ENCODE measurements at places on chromosomes 2 and 18.

GRCh38 chr2:145623136-145623535 lies 1103.2 kb upstream of the ZEB2 start:
- no peak for DNase-seq

DNA sequence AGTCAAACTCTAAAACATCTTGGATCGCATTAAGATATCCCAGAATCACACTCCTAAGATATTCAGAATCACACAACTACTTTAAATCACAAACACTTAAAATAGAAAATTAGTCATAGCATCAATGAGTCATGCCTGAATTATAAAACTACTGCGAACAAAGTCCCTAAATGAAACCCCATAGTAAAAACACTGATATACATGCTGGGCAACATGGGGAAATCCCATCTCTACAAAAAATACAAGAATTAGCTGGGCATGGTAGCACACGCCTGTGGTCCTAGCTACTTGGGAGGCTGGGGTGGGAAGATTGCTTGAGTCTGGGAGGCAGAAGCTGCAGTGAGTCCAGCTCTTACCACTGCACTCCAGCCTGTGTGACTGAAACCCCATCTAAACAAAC lies 101.7 kb downstream of the COBLL1 start:
- DNase-seq = no peak

DNA sequence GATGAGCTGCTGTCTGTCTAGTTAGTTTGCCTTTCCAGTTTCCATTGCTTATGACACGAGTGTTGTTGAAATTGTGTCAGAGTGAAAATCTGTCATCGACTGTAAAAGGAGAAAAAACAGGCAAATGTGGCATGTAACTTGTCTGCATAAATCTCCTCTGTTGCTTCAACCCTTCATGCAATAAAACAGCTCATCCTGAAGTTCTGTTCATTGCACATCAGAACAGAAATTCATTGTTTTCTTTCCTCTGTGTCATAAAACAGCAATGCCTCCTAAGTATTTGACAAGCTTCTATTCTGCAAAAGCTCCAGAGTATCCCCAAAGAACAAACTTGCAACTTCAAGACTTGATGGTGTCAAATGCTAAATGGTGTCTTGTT lies 432.1 kb downstream of the MEIS1 start:
- DNase-seq = no peak

DNA sequence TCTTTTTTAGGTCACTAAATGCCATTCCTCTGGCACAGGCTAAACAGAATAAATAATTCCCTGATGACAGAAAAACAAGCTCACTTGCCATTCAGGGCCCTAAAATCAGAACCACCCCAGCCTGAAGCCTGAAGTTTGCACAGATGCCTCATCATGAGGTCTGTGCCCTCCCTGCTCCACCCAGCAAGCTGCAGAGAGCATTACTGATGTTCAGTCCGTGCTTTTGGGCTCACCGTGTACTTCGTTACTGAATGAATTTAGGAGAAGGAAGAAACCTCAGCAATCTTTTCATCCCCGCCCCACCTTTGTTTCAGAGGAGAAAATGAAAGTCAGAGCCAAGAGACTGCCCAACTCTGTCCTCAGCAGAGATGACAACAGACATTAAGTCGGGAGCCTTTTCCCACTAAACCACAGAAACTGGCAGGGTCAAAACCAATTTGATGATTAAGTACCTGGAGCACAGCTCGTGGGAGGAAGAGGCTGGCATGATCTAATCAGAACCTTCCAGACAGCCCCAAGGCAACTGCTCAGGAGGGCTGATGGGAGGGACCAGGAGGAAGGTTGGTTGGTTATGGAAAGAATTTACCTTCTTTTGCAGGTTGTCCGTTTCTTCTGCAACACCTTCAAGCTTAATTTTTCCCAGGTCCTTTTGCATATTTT lies 122.7 kb downstream of the LAMA1 start:
- no peak for DNase-seq

- DNase-seq = no peak
Observed at GRCh38 chr2:1055014-1055595, 104.5 kb downstream of the SNTG2 start.

DNA sequence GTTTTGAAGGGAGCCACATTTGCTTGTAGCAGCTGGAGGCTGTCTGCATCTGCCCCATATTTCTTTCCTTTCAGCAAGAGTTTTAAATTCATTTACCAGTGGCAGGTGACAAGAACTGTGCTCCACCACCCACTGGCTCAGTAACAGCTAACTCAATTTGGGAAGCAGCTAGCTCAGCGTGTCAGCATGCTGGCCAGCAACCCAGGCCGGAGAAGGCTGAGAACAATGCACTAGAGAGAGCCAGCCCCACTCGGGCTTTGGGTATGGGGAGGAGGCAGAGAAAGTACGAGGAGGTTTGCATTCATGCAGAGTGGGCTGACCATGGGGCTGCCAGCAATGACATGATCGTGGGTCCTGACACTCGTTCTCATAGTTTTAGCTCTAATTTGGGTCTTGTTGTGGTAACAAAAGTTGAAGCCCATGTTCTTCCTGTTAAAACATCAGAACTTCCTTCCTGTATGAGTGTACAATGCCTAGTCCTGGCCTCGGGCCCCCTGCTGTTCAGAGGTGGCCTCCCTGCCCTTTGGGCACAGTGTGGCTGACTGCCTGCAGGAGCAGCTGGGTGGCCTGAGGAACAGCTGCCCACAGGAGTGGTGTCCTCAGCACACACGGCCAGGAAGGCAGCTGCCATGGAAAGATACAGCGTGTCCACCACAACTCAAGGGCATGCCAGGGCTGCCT lies 23.0 kb downstream of the CDC42EP3 start:
- DNase-seq = no peak

DNA sequence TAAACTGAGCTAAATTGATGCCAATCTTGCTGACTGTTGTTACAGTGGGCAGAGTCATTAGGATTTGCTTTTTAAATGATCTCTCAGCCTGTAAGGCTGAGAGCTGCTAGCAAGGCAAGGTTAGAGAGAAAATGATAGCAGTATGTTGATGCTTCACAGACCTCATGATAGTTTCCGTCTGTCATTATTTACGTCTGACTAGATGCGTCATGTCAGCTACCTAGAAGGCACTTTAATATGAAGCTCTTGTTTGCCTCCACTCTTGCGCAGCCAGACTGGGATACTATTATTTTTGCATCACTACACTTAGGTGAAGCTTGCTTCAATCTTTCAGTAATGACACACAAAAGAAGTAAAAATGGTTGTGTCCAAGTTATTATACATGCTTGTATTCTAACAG lies 313.8 kb downstream of the LNPK start:
- DNase-seq = no peak

DNA sequence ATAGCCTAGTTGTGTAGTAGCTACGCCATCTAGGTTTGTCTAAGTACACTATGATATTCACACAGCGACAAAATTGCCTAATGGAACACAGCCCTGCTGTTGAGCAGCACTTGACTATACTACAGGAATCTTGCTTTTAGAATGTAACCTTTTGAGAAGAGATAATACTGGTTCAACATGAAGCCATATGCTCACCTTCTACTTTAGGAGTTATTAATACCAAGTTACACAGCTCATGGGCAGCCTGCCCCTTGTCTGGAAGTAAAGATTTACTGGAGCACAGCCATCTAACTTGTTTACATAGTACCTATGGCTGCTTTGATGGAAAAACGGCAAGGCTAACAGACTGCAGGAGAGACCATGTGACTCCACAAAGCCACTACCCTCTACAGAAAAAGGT lies 174.8 kb downstream of the DYM start:
- no peak for DNase-seq

DNA sequence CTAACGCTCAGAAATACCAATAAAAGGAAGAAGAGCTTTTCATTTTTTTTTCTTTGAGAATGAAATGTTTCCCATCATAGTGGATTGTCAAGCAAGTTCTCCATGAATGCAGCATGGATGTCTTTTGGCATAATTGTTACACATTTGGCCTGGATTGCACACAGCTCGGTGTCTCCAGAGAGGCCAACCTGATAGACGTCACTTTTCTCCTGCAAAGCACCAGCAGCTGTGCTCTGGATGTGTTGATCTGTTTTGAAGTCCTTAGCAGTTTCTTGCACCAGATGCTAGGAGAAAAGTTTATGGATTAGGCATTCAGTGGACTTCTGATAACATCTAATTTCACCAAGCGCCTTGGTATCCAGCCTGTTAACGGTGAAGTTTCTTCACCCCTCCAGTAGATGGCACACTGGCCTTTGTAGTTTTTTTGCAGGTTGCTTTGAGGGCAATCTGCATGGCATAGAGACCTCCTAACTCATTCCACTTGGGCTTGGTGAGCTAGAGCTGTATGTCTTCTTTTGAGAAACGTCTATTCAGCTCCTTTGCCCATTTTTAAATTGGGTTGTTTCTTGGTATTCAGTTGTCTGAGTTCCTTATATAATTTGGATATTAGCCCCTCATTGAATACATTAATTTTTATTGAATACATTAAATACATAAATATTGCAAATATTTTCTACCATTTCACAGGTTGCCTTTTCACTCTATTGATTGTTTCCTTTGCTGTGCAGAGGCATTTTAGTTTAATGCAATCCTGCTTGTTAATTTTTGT lies 59.7 kb downstream of the PTH2R start:
- DNase-seq = no peak

DNA sequence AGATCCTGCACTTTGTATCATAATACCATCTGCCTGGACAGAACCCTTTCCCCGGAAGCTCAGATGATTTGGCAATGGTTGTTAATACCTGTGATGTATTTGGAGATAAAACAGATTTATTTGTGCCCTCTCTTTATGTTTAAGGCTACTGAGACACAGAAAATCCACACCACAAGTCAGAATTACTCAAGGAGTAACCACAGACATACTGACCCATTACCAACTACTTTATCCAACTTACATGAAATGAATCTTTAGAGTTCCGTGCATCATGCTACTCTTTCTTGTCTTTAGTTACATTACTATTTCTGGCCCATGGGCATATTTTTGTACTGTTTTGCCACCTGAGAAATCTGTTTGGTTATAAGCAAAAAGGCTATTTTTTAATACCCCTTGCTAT lies 384.0 kb downstream of the STK39 start:
- no peak for DNase-seq

GRCh38 chr2:74953796-74954499 lies 4.5 kb upstream of the POLE4 start:
- DNase-seq = no peak

DNA sequence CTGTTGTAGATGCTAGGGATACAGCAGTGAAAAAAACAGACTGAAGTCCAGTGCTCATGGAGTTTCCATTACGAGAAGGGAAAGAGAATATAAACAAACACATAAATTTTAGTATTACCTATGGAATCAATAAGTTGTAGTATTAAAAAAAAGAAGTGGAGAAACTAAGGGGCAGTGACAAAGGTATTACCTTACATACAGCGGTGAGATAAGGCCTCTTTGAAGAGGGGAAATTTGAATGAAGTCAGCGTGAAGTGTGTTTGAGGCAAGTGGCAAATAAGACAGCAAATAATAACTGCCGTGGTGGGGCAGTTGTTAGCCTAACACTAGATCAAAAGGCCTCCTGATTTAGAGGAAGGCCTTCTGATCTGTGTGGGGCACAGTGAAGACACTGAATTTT lies 57.9 kb downstream of the TLK1 start:
- DNase-seq = no peak

DNA sequence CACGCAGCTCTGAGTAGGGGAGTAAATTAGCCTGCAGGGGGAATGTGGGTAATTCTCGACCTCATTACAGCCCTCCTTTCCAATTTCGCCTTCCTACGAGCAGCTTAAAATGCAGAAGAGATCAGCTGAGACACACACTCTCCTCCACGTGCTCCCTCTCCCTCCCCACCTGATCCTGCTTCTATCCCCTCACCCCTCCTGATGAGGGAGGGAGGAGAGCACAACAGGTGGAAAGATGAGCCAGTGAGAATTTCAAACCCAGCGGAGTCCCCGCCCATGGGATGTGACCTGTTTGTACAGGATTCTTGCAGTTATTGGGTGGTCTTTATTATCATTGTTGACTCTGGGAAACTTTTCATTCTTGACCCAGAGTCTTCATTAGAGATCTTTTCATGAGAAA lies 35.5 kb downstream of the DDX18 start:
- DNase-seq = no peak

DNA sequence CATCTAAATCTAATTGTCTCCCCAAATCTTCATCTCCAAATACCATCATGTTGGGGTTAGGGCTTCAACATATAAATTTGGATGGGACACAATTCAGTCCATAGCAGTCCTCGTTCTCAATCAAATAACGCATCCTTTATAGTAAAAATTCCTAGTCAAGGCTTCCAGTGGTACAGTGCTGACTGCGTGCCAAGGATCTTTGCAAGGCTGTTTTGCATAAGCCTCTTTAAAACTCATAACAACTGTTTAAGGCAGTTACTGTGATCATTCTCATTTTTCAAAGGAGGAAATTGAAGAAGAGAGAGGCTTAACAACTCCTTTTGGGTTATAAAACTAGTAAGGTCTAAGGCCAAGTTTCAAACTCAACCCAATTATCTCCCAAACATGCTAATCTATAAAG lies 666.9 kb downstream of the NYAP2 start:
- DNase-seq = no peak

- DNase-seq = no peak
Observed at GRCh38 chr18:35661483-35662146, 80.1 kb downstream of the GALNT1 start.

- no peak for DNase-seq
Observed at GRCh38 chr2:83058683-83059082, 1400.4 kb downstream of the SUCLG1 start.

GRCh38 chr18:40926679-40927078 lies 1028.4 kb upstream of the PIK3C3 start:
- DNase-seq = no peak

GRCh38 chr2:216596236-216596979 lies 36.8 kb upstream of the IGFBP2 start:
- DNase-seq = no peak

GRCh38 chr18:74957588-74958224 lies 251.2 kb downstream of the PTGR3 start:
- DNase-seq = no peak

GRCh38 chr2:88871336-88871735 lies 179.9 kb downstream of the RPIA start:
- no peak for DNase-seq

GRCh38 chr2:236706288-236706687 lies 136.7 kb downstream of the ACKR3 start:
- no peak for DNase-seq

DNA sequence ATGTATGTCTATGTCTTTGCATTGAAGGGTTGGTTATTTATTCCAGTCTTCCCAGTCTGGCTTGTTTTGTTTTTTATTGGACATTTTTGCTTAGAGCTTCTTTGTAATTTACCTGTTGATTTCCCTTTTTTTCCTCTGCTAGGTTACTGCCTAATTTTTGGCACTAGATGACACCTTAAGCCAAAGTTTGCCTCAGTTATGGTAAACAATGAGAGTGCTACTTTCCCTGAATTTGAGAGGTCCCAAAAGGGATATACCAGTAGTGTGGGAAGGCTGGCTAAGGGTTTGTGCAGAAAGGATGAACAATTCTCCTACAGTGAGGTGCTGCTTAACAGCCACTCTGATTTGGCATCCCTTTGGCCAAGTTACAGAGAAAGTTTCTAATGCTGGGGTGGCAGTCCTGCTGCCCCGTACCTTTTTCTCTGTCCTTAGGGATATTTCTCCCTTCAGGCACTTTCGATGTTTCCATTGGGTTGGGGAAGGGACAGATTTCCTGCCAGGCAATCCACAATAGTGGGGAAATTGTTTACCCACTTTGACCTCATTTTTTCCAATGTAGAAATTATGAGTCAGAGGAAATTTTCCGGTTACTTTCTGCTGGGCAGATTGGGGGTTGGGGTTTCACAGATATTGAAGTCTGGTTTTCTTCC lies 354.9 kb downstream of the PTPRM start:
- DNase-seq = no peak
